ENCODE measurements at places on chromosomes 7 and 10. TPM values are rescaled to one million over a fixed set of nuclear protein-coding genes. Genes with fewer than 3 reads are reported as not detected.

Gene FRAT1
- total RNA-seq: 2.3 TPM

Gene GPR15LG
- total RNA-seq: not detected

Gene RBP4
- not detected for total RNA-seq

Gene GFRA1
- total RNA-seq: 0.86 TPM

Gene PRSS1
- not detected for total RNA-seq

Gene SDK1
- 0.65 TPM for total RNA-seq

Gene ATP6V0A4
- total RNA-seq: 0.38 TPM

Gene TMEM168
- total RNA-seq: 19.3 TPM

Gene TSPAN12
- 25.8 TPM for total RNA-seq

Gene NEURL1
- 0.33 TPM for total RNA-seq

Gene UBE2D1
- 14.7 TPM for total RNA-seq

Gene TEX36
- not detected for total RNA-seq

Gene AKR1B15
- total RNA-seq: not detected

Gene NRG3
- total RNA-seq: 6.5 TPM

Gene VSTM2A
- total RNA-seq: not detected

Gene RSPH10B
- total RNA-seq: not detected

Gene ZMIZ1
- total RNA-seq: 21.8 TPM

Gene C10orf95
- total RNA-seq: not detected

Gene GNGT1
- not detected for total RNA-seq

Gene CFAP58
- 0.76 TPM for total RNA-seq

Gene RARRES2
- total RNA-seq: not detected

Gene SLC37A3
- total RNA-seq: 62.5 TPM

Gene FGFR2
- total RNA-seq: not detected

Gene GNAT3
- not detected for total RNA-seq

Gene EMX2
- not detected for total RNA-seq

Gene TMED4
- total RNA-seq: 87.9 TPM

Gene TLX1
- not detected for total RNA-seq

Gene CYP3A7
- not detected for total RNA-seq

Gene LRRC72
- not detected for total RNA-seq

Gene PDZD7
- total RNA-seq: 1.3 TPM

Gene EVX1
- not detected for total RNA-seq

Gene ANKRD2
- 1.1 TPM for total RNA-seq

Gene GIMAP4
- 166 TPM for total RNA-seq

Gene ICA1
- total RNA-seq: 52.3 TPM

Gene ADRA2A
- total RNA-seq: 0.98 TPM

Gene TAS2R60
- total RNA-seq: not detected

Gene BMS1
- total RNA-seq: 22.2 TPM

Gene MYL10
- not detected for total RNA-seq

Gene MSMB
- total RNA-seq: not detected

Gene THNSL1
- 2.0 TPM for total RNA-seq

Gene COL17A1
- 2.3 TPM for total RNA-seq

Data from vein endothelial cell (primary cell).